ENCODE measurements at places on chromosomes 3 and 15. TPM values are rescaled to one million over a fixed set of nuclear protein-coding genes. Genes with fewer than 3 reads are reported as not detected.

DNA sequence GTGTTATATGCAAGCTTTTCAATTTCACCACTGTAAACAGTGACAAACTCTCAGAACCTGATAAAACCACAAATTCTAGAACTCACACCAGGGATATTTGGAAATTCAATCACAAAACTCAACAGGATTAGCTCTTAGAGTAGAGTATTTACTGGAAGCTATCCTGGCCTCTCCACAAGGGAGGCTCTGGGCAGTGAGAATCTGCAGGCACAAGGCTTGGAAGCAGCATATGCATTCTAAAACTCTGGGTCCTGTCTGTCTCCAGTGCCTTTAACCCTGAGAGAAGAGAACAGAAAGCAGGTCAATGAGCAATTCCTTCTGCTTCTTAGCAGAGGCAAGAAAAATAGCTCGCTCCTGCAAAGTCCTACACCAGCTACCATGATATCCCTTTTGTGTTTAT, 23.4 kb downstream of the PLSCR4 start:
- no peak for DNase-seq

- no peak for DNase-seq
Observed at GRCh38 chr3:193761969-193762368, 169.0 kb downstream of the OPA1 start.

GRCh38 chr3:37024820-37025405, 31.6 kb downstream of the MLH1 start:
- no peak for DNase-seq

DNA sequence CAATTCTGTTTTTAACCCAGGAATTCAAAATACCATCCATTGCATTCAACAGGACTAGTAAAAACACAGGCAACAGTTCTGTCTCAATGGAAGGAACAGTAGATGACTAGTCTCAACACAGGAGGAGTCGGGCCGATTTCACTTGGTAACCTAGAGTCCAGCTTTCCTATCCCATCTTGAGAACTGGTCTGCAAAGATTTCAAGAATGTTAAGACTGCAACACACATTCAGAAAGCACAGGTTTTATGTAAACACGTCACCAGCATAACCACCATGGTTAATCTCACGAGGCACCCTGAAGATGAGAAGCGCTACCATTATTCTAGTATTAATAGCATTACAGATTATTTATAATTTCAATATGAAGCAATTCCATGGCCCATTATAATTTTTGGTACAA, 22.0 kb downstream of the UQCC5 start:
- DNase-seq = no peak

- no peak for DNase-seq
Observed at GRCh38 chr3:100209948-100210771, 50.6 kb upstream of the TBC1D23 start.

GRCh38 chr3:63295806-63296205, 17.7 kb downstream of the SYNPR start:
- no peak for DNase-seq

The SI gene
- not detected for total RNA-seq

The HOMER2 gene
- total RNA-seq = 12.8 TPM

The BLM gene
- total RNA-seq = 16.7 TPM

The CLDN1 gene
- total RNA-seq = 5.4 TPM

The C3orf85 gene
- not detected for total RNA-seq

All from foreskin keratinocyte (primary cell).